ENCODE measurements at places on chromosomes 16 and 17.

- peak; percentile 90 for DNase-seq
Observed at GRCh38 chr17:7558544-7559319, at the start of gene TNFSF13. Gene TNFSF13, plus strand, starts transcription at chr17:7558750. Its CDS starts 290 bp downstream, at chr17:7559040.

GRCh38 chr17:28661635-28662526 is at the start of the genes SDF2 and SUPT6H:
Gene SDF2, minus strand, starts transcription at chr17:28661906. Its CDS starts 30 bp downstream, at chr17:28661876.
Gene SUPT6H, plus strand, starts transcription at chr17:28662205. Its CDS starts 11,197 bp downstream, at chr17:28673402.
- peak; percentile 97 for DNase-seq

DNA sequence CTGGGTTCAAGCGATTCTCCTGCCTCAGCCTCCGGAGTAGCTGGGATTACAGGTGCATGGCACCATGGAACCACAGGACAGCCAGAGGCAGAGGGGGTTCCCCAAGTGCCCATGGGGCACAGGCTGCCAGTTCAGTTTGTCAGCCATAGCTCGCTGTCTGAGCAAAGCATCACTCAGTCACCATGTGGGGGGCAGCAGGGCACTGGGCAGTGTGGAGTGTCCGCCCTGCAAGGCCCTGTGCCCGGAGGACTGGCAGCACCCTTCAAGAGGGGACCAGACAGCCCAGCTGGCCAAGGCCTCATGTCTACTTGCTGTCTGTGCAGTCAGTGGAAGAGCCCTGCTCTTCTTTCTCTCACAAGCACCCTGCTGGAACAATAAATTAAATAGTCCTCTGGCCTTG is 6.4 kb downstream of the ALYREF start:
- no peak for DNase-seq

- no peak for DNase-seq
Observed at GRCh38 chr17:31537565-31538011, 146.1 kb downstream of the RAB11FIP4 start.

DNA sequence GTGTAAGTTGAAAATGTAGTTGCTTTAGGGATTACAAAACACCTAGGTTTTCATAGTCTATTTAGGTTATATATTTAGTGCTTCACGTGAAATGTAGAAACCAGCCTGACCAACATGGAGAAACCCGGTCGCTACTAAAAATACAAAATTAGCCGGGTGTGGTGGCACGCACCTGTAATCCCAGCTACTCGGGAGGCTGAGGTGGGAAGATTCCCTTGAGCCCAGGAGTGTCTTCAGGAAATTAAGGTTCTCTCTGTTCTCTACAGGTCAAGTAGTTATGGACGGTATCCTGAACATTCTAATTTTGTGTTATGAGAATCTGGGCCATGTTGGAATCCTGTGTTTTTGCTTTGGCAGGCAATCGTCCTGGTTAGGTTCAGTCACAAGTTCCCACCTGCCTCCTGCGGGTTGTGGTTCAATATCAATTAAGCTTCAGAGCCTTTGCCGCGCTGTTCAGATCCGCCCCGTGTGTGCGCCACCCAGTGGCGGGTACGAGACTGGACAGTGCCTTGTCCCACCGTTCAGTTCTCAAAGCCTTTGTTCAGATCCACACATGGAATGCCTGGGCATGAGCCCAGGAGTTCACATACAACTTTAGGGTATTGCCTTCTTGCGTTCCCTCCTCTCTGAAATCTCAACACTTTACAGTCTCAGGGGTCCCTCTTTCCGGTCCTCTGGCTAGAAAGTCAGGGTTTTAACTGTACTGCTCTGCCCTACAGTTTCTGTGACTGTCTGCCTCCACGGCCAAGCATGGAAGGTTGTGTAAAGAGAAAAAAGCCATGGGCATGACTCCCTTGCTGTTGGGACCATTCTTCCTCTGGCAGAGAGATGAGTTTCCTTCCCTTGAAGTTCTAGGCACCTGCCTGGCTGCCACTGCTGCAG is 41.7 kb downstream of the HEATR6 start:
- peak; percentile 90 for DNase-seq

GRCh38 chr17:73630965-73631595 is 13.2 kb downstream of the SDK2 start:
- DNase-seq = no peak

GRCh38 chr16:58578642-58579041 is 51.0 kb downstream of the CNOT1 start:
- DNase-seq = no peak

GRCh38 chr17:70588003-70588402 is 418.7 kb downstream of the KCNJ2 start:
- DNase-seq = no peak

DNA sequence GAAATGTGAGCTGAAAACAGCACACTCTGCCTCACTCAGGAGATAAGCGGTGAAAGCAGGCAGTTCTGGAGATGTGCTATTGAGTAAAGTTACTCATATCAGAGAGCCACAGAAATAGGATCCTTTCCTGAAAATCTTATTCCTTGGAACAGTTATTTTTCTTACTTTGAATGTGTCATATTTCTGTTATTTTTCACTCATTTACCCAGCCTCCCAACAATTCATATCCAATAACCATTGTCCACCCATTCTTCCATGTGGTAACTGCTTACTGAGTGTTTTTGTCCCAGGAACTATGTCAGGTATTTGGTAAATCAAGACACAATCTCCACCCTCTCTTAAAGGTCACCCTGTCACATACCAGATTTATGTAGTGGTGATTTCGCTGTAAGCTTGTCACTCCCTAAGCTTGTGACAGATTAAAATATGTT is 144.9 kb downstream of the PARN start:
- no peak for DNase-seq

- DNase-seq = no peak
Observed at GRCh38 chr17:10757647-10758046, 27.8 kb upstream of the TMEM220 start.

DNA sequence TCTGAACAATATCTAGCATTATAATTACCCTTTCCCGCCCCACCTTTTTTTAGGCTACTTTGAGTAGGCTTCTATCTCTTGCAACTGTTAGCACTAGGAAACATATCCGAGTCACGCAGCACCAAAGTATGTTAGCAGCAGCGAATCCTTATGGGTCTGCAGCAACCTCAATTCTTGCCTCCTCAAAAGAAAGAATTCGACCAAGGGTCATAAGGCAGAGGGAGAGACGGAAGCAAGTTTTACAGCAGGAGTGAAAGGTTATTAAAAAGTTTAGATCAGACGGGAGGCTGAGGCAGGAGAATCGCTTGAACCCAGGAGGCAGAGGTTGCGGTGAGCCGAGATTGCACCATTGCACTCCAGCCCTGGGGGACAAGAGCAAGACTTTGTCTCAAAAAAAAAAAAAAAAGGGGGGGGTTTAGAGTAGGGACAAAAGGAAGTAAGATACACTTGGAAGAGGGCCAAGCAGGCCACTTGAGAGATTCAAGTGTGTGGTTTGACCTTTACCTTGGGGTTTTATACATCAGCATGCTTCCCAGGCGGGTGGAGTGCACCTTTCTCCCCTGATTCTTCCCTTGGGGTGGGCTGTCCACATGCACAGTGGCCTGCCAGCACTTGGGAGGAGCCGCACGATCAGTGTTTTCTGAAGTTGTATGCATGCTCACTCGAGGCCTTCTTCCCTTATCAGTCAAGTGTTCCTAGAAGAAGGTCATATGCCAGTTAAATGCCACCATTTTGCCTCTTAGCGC is 67.7 kb downstream of the HLF start:
- DNase-seq = peak; percentile 25

DNA sequence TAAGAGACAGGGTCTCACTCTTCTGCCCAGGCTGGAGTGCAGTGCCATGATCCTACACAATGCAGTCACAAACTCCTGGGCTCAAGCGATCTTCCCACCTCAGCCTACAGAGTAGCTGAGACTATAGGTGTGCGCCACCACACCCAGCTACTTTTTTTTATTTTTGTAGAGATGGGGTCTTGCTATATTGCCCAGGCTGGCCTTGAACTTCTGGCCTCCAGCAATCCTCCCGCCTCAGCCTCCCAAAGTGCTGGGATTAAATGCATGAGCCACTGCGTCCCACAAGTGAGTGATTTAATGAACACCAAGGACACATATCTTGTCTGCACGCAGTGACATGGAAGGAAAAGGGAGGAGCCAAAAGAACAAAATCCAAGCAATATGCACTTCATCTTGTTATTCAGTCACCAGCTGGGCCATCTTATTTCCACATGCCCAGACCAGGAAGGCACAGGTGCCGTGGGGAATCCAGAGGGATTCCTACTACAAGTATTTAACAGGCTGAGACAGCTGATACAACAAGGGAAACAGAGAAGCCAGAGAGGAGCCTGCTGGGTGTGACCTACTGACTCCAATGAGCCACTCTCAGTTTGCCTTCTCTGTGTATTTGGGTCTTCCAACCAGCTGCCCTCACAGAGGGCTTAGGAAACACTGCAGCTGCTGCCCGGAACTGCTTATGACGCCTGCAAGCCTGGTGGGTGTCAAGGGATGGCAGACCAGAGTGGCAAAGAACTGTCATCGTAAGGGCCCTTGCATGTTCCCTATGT is 17.0 kb downstream of the LSM12 start:
- DNase-seq = no peak

- peak; percentile 57 for DNase-seq
Observed at GRCh38 chr16:83470416-83470815, 337.4 kb upstream of the HSBP1 start.

DNA sequence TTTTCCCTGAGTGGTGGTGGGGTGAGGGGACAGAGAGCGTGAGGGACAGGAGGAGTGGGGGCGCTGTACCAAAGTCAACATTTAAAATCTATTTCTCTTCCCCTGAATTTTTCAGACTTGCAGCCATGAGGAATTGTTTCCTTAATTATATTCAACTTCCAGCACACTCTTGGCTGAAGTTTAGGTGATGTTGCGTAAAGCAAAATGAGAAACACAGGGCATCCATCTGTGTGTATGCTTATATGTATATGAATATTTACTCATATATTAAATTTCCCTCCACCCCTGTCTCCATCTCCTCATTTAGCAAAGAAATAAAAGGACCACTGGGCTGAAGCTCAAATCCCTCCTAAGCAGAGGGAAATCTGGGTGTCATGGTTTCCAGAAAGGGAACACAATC is 218.1 kb downstream of the XYLT1 start:
- no peak for DNase-seq
